Epithelial cell of umbilical artery (primary cell): ENCODE measurements at places on chromosomes 2 and 18. TPM values are rescaled to one million over a fixed set of nuclear protein-coding genes. Genes with fewer than 3 reads are reported as not detected.

The FBXO15 gene
- 0.15 TPM in 1 of 2 replicates, not detected in the other for total RNA-seq

The ST6GAL2 gene
- not detected in 2 replicates for total RNA-seq

The ALLC gene
- not detected in 2 replicates for total RNA-seq

The PTCD3 gene
- total RNA-seq: 52.9 and 145 TPM in 2 replicates

The RFTN2 gene
- 2.7 and 5.5 TPM in 2 replicates for total RNA-seq

The LRRC30 gene
- total RNA-seq: not detected in 2 replicates
